ENCODE measurements at places on chromosomes 3 and 15. TPM values are rescaled to one million over a fixed set of nuclear protein-coding genes. Genes with fewer than 3 reads are reported as not detected.

Gene GOLGA8G
- total RNA-seq = not detected

Gene CCDC54
- not detected for total RNA-seq

Gene CLCN2
- total RNA-seq = 5.1 TPM

Gene GABRB3
- 70.0 TPM for total RNA-seq

Gene TUSC7
- total RNA-seq = not detected

Gene RSRC1
- 26.1 TPM for total RNA-seq

Gene ZIC1
- total RNA-seq = 0.01 TPM

Gene WDR93
- total RNA-seq = 0.21 TPM

Gene TRPM7
- 21.7 TPM for total RNA-seq

Gene TTC23
- total RNA-seq = 10.2 TPM

Gene ADGRG7
- not detected for total RNA-seq

Gene SORD
- total RNA-seq = 29.0 TPM

Gene KLHL40
- total RNA-seq = not detected

Gene MUC20
- total RNA-seq = 0.42 TPM

Gene C2CD4A
- 0.17 TPM for total RNA-seq

Gene UBE2Q2
- 42.5 TPM for total RNA-seq

Gene GP5
- 0.01 TPM for total RNA-seq

Gene B3GALNT1
- 0.27 TPM for total RNA-seq

Gene POC1A
- 18.9 TPM for total RNA-seq

Gene C3orf70
- 0.21 TPM for total RNA-seq

Gene CFAP44
- total RNA-seq = 1.5 TPM

Gene LRRIQ4
- not detected for total RNA-seq

Gene C3orf49
- not detected for total RNA-seq

Gene MESP2
- 0.52 TPM for total RNA-seq

Gene PLSCR5
- total RNA-seq = not detected

Gene NR1I2
- total RNA-seq = not detected

Gene CPA3
- total RNA-seq = not detected

Gene IQCF5
- not detected for total RNA-seq

Gene FANCD2OS
- not detected for total RNA-seq

Gene PFN2
- total RNA-seq = 151 TPM

Gene SCG5
- 1.9 TPM for total RNA-seq

Gene NPAP1
- total RNA-seq = not detected

Gene STRIT1
- not detected for total RNA-seq

Gene TRIM71
- total RNA-seq = not detected

Gene IL17RD
- total RNA-seq = 0.97 TPM

Gene HOMER2
- 23.2 TPM for total RNA-seq

Gene ZNF660
- total RNA-seq = not detected

Gene ALDH1A3
- total RNA-seq = 20.1 TPM

Gene GPR15
- total RNA-seq = not detected

Gene PIERCE2
- 4.7 TPM for total RNA-seq

Gene PPP1R14D
- not detected for total RNA-seq

Gene RAB6B
- 2.6 TPM for total RNA-seq

Gene TRIM42
- total RNA-seq = not detected

Gene APBA2
- total RNA-seq = 17.3 TPM

Gene RASSF1
- 19.7 TPM for total RNA-seq

Gene PLA2G4B
- 1.6 TPM for total RNA-seq

Gene VPS39
- 14.3 TPM for total RNA-seq

Gene SCAANT1
- total RNA-seq = not detected

Gene CHRNA3
- total RNA-seq = 0.33 TPM

Gene TGM4
- total RNA-seq = 0.23 TPM

Gene SLC12A1
- not detected for total RNA-seq

Gene CKMT1B
- total RNA-seq = 3.4 TPM

Gene STRC
- 0.07 TPM for total RNA-seq

Gene SPSB4
- total RNA-seq = 0.20 TPM

Gene RETNLB
- not detected for total RNA-seq

Gene PLSCR4
- total RNA-seq = 9.8 TPM

Gene HEMK1
- total RNA-seq = 6.7 TPM

Gene NME9
- total RNA-seq = not detected

Gene SENP8
- 2.3 TPM for total RNA-seq

Data from A549 treated with AZD2906 at 1 μM for 4 hours (cell line).